Testis (tissue), 5 donors: ENCODE measurements at places on chromosomes 1 and 21. TPM values are rescaled to one million over a fixed set of nuclear protein-coding genes. Genes with fewer than 3 reads are reported as not detected.

- H3K4me1 ChIP-seq = peaks cover 8% of the 10 kb centered on the region
- no peak overlapping the region for H3K4me3 ChIP-seq
- DNase-seq = no peak
- peak overlapping the region; percentile 33 for H3K27ac ChIP-seq
- H3K36me3 ChIP-seq = no peaks in the 10 kb centered on the region
These were observed 3.9 kb downstream of the EGLN1 start for GRCh38 chr1:231418101-231418740.

DNA sequence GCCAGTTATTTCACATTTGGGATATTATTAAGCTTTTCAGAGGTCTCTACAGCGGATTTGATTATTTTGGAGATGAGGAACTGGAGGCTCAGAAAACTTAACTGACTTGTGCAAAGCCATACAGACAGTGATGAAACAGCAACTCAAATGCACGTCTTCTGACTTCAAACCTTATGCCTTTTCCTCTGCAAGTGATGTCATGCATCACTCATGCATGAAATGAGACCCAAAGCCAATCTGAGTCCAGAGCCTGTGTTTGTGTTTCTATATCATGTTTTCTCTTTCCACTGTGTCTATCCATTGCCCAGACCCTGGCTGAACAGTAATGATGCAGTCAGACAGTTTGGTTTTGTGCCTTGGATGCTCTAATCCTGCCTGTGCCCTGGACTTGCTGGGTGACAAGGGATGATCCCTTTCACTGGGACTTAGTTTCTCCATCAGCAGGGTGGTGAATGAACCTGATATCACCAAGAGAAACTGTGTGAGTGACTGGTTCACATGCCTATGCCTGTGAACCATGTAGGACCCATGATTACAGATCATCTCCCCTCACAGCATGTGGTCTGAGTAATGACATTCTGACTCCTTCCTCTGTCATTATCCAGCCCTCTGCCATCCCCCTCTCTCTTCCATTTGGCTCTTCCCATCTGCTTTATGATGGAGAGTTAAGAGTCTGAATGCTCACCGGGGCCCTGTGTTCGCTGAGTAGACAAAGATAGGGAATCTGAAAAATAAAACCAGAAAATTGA, 33.4 kb downstream of the SLAMF6 start:
- no peak overlapping the region for H3K27ac ChIP-seq
- no peak for DNase-seq
- no peak overlapping the region for H3K4me3 ChIP-seq
- H3K27me3 ChIP-seq = no peaks in the 10 kb centered on the region

DNA sequence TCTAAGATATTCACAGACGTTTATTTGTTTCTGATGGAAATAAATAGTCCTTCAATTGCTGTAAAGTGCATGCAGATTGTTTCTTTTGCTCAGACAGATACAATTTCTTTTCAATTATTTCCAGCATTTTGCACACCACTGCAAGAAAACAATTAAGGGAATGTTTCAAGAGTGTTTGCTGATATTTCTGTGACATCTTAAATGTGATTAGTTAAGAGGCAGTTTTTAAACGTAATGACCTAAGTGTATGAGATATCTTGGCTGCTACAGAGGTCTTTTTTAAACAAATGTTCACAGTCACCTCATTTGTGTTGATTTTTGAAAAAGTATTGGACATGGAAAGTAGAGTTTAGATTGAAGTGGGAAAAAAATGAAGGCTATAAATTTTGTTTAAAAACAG, 262.3 kb upstream of the BRINP3 start:
- no peaks in the 10 kb centered on the region for H3K27me3 ChIP-seq
- H3K4me3 ChIP-seq = no peak overlapping the region
- no peaks in the 10 kb centered on the region for H3K4me1 ChIP-seq
- no peak overlapping the region for H3K27ac ChIP-seq
- no peaks in the 10 kb centered on the region for H3K36me3 ChIP-seq
- DNase-seq = no peak

- no peaks in the 10 kb centered on the region for H3K36me3 ChIP-seq
- DNase-seq = no peak
- no peaks in the 10 kb centered on the region for H3K27me3 ChIP-seq
- H3K4me3 ChIP-seq = no peak overlapping the region
- no peak overlapping the region for H3K27ac ChIP-seq
These were observed 37.2 kb downstream of the ADSS2 start for GRCh38 chr1:244414543-244414942.

The MAN1C1 gene
- 12.8 TPM for total RNA-seq

GRCh38 chr1:20417581-20417980, 68.4 kb downstream of the CAMK2N1 start:
- no peak for DNase-seq
- H3K4me1 ChIP-seq = no peaks in the 10 kb centered on the region
- H3K27me3 ChIP-seq = no peaks in the 10 kb centered on the region

DNA sequence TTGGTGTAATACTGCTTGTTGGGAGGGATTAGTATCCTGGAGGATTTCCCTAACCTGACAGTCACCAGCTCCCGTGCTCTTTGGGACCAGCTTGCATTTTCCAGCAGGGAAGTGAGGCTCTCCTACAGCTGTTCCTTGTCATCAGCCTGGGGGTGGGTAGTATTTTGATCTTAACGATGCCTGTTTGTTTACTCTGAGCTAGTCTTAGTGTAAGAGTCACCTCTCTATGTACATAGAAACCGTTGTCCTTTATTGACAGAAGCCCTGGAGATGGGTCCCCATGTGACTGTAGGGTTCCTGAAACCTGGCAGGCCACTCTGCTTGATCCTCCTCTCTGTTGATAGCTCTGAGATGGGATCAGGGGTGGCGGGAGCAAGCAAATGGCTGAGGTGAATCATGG, 58.0 kb downstream of the ACP6 start:
- no peaks in the 10 kb centered on the region for H3K4me1 ChIP-seq
- H3K27ac ChIP-seq = no peak overlapping the region
- no peaks in the 10 kb centered on the region for H3K27me3 ChIP-seq
- no peak for DNase-seq
- no peaks in the 10 kb centered on the region for H3K36me3 ChIP-seq

DNA sequence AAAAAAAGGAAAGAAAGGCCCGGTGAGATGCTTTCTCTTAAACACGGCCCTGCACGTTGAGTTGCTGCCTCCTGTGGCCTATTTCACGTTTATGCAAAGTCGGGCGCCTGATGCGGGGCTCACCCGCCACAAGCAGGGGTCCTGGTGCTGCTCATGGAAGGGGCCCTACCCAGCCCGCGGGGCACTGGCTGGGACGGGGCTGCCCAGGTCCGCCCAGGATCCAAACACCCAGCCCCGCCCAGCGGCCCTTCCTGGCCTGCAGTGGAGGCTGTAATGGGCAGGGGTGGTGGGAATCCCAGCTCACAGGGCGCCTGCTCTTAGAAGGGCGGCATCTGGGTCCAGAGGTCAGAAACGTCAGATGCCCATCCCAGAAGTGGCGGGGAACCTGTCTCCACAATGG, 1.6 kb downstream of the COL6A2 start:
- H3K36me3 ChIP-seq = no peaks in the 10 kb centered on the region
- H3K4me1 ChIP-seq = peaks cover 3% of the 10 kb centered on the region
- peak; percentile 21 for DNase-seq

DNA sequence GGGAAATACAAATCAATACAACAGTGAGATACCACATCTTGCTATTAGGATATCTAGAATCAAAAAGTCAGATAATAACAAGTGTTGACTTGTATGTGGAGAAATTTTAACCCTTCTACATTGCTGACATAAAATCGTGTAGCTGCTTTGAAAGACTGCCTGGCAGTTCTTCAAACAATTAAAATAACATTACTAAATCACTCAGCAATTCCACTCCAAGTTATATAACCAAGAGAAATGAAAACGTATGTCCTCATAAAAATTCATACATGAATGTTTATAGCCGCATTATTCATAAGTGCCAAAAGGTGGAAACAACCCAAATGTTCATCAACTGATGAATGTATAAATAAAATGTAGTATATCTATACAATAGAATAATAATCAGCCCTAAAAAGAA, 164.6 kb downstream of the RASAL2 start:
- no peaks in the 10 kb centered on the region for H3K27me3 ChIP-seq
- DNase-seq = no peak
- no peaks in the 10 kb centered on the region for H3K4me1 ChIP-seq

- no peak overlapping the region for H3K27ac ChIP-seq
- H3K4me3 ChIP-seq = no peak overlapping the region
- H3K4me1 ChIP-seq = peaks cover 6% of the 10 kb centered on the region
- DNase-seq = no peak
- H3K27me3 ChIP-seq = no peaks in the 10 kb centered on the region
These were observed 924 bp downstream of the EXTL2 start for GRCh38 chr1:100893718-100894117.

- H3K36me3 ChIP-seq = no peaks in the 10 kb centered on the region
- no peak overlapping the region for H3K27ac ChIP-seq
- DNase-seq = peak; percentile 77
- peaks cover 4% of the 10 kb centered on the region for H3K4me1 ChIP-seq
- no peaks in the 10 kb centered on the region for H3K27me3 ChIP-seq
- H3K4me3 ChIP-seq = peak overlapping the region; percentile 80
These were observed 462 bp upstream of the TLCD4 start for GRCh38 chr1:95116580-95117206.

DNA sequence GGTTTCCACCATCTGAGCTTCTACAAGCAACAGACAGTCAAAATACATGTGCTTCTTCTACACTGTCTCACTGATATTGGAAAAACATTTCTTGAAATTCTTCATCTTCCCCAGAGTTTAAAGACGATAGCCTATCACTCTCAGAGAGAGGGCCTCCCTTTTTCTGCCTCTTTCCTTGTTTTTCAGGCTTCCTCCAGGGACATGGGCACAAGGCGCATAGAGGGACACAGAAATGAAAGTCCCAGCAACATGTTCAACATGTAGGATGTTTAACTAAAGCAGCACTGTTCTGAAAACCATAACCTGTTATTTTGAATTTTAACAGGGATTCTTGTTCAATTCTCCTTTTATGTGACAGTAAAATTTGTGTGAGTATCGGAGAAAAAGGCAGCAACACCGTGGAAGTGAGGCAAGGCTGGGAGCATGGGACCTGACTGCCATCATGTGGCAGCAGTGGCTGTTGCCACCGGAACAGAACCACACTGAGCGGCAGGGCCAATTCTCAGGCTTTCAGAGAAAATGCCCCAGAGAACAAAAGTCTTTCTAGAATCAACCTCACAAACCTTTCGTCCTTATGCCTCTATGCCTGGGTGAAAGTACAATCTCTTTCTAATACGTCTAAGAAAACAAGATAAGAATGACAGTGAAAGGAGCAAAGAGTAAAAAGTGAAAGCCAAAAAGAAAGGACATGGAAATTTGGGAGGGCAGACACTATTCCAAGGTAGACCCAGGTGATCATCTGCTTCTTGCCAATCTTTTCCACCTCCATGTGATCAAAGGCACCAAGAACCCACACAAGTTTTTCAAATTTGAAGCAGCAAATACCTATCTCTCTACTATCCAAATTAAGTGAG, 54.5 kb downstream of the PCNX2 start:
- H3K36me3 ChIP-seq = no peaks in the 10 kb centered on the region
- H3K4me1 ChIP-seq = no peaks in the 10 kb centered on the region
- no peak overlapping the region for H3K4me3 ChIP-seq
- no peak overlapping the region for H3K27ac ChIP-seq

The TIAM1 gene
- 34.6 TPM for total RNA-seq

- no peaks in the 10 kb centered on the region for H3K27me3 ChIP-seq
- DNase-seq = no peak
- no peak overlapping the region for H3K4me3 ChIP-seq
- no peaks in the 10 kb centered on the region for H3K36me3 ChIP-seq
- H3K4me1 ChIP-seq = peaks cover 5% of the 10 kb centered on the region
These were observed 117.7 kb upstream of the C1orf174 start for GRCh38 chr1:4017636-4018365.

DNA sequence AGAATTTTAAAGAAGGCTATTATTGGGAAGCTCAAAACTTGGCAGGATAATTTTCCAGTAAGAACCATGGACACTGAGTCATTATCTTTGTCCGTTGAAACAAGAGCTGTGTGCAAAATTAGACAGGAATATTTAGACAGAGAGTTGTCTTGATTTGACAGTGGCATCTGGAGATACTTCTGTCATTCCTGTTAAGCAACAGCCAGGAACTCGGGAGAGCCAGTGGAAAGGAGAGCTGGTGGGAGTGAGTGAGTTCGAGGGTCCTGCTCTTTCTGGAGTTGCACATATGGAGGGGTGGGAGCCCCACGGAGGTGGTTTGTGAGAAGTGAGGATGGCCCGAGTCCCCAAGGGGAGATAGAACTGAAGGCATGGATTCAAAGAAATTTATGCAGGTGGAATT, 3.1 kb downstream of the COQ8A start:
- H3K36me3 ChIP-seq = no peaks in the 10 kb centered on the region
- no peak overlapping the region for H3K27ac ChIP-seq
- H3K4me1 ChIP-seq = peaks cover 28% of the 10 kb centered on the region
- H3K4me3 ChIP-seq = no peak overlapping the region

DNA sequence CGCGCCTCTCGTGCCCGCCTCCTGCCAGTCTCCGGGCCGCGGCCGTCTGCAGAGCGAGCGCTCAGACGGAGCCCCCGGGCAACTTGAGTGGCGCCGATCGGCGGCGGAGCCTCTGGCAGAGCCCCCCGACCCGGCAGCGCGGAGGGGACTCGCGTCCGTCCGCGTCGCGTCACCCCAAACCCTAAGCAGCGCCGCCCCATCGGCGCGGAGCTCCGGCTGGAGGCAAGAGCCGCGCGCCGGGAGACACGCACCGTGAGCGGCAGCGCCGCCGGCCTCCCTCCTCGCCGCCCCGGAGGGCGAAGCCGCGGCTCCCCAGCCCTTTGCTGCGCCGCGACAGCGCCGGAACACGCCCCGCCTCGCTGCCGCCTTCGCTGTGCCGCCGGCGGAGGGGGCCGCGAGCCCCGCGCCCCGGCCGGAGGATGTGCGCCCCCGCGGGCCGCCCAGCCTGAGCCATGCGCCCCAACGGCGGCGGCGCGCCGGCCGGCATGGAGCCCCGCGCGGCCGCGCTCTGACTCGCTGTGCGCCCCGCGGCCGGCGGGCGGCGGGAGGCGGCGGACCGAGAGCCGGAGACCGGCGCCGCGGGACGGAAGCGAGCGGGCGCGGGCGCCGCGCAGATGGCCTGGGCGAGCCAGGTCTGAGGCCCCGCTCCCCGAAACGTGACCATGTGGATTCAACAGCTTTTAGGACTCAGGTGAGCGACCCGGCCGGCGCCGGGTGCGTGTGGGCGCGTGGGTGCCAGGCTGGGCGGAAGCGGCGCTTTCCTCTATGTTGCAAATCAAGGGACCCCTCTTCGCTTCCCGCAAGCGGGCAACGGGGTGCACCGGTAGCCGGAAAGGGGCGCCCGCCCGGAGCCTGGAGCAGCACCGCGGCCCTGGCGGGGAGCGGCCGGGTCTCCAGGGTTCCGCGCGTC, 610 bp downstream of the AJAP1 start:
- H3K4me3 ChIP-seq = peak overlapping the region; percentile 49
- no peak for DNase-seq
- H3K36me3 ChIP-seq = no peaks in the 10 kb centered on the region
- H3K27me3 ChIP-seq = no peaks in the 10 kb centered on the region
- H3K4me1 ChIP-seq = no peaks in the 10 kb centered on the region

The DNASE2B gene
- 0.31 TPM for total RNA-seq

- no peaks in the 10 kb centered on the region for H3K27me3 ChIP-seq
- no peak for DNase-seq
- no peak overlapping the region for H3K27ac ChIP-seq
- no peak overlapping the region for H3K4me3 ChIP-seq
These were observed 698.6 kb upstream of the B3GALT2 start for GRCh38 chr1:193884848-193885558.
